Thoracic aorta (tissue), 2 donors: ENCODE measurements at places on chromosomes 12 and 14.
A peak's percentile ranks its signal among the peaks of the same experiment; 100 is the strongest.

- no peak for DNase-seq
Observed at GRCh38 chr12:6946033-6946919, 2.5 kb downstream of the C12orf57 start.

GRCh38 chr14:67650151-67650550, 24.3 kb downstream of the VTI1B start:
- DNase-seq: no peak

GRCh38 chr12:51886021-51886710, 1.7 kb upstream of the ANKRD33 start:
- DNase-seq: peak; percentile 41

DNA sequence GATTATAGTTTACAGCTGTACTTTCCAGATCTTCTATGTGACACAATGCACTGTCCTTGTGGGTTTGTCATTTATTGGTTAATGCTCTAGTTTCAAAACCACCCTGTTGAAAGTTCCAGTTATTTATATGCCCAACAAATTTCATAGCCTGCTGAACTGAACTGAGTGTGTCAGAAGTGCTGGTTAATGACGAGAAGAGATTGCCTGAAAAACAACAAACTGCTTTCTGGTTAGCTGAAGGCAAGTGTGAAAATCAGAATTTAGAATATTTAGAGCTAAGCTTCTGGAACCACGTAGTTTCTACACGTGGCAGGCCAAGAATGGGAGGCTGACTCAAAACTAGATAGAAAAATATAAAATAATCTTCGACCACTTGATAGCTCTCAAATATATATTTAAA, 19.1 kb upstream of the RIN3 start:
- DNase-seq: no peak

DNA sequence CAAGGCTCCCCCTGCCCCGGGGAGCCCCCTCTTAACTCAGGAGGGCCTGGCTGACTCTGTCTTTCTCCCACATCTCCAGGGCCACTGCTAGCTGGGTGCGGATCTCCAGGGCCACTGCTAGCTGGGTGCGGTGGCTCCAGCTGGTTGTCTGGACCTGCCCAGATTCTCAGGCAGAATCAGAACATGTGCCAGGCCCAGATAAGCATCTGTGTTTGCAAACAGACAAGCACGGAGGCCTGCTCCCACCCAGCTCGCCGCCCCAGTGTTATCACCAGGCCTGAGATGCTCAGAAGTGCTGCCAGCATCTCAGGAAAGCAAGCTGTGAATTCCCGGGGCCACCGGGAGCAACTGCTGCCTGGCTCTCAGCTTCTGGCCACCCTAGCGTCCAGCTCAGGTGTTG, 98.4 kb upstream of the FZD10 start:
- DNase-seq: no peak

- DNase-seq: no peak
Observed at GRCh38 chr14:36656687-36657398, 4.8 kb upstream of the PAX9 start.

GRCh38 chr12:89456565-89456964, 68.0 kb downstream of the GALNT4 start:
- no peak for DNase-seq

DNA sequence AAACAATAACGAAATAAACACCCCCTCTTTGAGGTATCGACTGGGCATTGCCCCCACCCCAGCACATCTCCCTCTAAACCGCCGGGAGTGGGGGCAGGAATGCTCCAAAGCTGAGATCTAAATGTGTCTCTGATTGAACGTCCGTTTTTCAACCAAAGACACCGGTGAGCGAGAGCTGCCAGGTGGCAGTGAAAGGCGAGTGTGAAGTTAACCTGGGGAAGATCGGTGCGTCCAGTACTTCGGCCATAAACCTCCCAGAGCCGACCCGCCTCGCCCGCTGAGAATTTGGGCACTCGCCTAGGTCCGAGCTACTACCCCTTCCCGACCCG, 625 bp downstream of the ANGEL1 start:
- DNase-seq: no peak

DNA sequence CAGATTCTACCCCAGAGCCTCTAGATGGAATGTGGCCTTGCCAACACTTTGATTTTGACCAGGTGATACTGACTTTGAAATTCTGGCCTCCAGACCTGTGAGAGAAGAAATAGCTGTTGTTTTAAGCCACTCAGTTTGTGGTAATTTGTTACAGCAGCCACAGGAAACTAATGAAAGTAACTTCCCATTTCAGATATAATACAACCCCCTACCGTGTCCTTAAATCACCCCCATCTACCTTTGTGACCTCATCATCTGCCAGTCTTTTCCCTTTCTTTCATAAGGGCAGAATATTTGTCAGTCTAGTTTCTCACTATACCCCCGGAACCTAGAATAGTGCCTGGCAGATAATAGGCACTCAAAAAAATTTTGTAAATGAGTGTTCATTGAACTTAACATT, 39.6 kb downstream of the PPP4R4 start:
- DNase-seq: no peak

- no peak for DNase-seq
Observed at GRCh38 chr12:121205491-121205890, 4.4 kb upstream of the P2RX4 start.

DNA sequence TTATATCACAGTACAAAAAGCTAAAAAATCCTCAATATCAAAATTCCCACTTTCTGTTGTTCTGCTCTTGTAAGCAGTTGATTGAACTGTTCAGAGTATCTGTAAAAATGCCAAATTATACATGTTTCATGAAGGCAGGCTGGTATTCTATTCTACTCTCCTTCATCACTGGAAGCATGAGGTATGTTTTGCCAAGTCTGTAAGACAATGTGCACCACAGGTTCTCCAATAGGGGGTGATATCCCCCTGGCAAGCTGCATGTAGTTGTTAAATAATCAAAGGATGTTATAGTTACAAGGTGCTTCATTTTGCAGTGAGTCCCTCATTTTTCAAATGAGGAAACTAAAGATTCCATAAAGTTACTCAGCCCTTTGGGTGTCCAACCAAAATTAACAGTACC, 15.1 kb upstream of the NEK9 start:
- DNase-seq: no peak

- no peak for DNase-seq
Observed at GRCh38 chr14:105591052-105591451, 64.7 kb downstream of the TMEM121 start.

DNA sequence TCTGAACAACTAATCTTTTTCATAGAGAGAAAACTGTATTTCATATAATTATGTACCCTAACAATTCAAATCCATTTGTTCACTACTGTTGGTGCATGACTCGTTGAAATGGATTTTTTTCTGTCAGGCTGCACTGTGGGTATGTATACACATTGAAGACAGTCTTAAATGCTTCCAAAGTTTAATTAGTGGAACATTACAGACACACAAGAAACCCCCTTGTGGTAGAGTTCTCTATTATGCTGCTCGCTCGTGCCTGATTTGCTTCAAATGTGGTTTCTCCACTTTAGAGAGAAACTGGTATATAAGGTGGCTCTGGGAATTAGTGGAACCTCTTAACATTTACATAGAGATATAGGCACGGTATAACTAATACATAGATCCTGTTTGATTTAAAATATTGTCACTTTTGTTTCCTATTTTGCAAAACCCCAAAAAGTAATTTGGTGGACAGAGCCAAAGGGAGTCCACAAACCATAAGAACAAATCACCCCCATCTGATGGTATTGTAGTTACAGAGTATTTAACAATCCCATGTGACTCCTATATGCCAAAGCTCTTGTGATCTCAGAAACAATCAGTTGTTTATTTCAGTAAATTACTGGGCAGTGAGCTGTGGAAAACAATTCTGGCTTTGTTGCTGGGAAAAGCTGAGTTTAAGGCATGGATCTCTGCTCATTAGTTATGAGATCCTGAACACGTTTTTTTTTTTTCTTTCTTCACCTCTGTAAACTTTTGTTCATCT, 159.5 kb downstream of the BRMS1L start:
- DNase-seq: no peak

GRCh38 chr12:131223171-131223761, 269.6 kb downstream of the ADGRD1 start:
- no peak for DNase-seq

- no peak for DNase-seq
Observed at GRCh38 chr12:121355818-121356217, 3.6 kb upstream of the ANAPC5 start.

- no peak for DNase-seq
Observed at GRCh38 chr14:59295951-59296350, 107.5 kb downstream of the DAAM1 start.

GRCh38 chr14:60093080-60093479, 1.4 kb downstream of the PCNX4 start:
- no peak for DNase-seq

GRCh38 chr14:77027538-77028383, 747 bp downstream of the IRF2BPL start:
- DNase-seq: no peak

DNA sequence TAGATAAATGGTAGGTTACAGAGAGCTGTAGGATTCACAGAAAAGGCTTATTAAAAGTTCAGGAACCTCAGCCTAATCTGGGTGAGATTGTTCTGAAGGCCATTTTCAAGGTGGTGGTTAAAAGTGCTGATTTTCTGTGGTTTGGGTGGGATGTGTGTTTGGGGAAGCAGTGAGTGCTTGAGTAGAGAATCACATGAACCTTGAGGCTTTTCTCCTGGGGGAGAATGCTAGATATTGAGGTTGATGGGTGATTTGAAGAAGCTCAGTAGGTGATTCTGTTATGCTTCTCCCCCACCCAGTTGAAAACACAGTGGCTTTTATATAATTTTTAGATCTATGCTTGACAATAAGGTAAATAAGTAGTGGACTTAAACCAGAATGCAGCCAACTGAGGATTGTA, 420.9 kb downstream of the PCNX1 start:
- no peak for DNase-seq

DNA sequence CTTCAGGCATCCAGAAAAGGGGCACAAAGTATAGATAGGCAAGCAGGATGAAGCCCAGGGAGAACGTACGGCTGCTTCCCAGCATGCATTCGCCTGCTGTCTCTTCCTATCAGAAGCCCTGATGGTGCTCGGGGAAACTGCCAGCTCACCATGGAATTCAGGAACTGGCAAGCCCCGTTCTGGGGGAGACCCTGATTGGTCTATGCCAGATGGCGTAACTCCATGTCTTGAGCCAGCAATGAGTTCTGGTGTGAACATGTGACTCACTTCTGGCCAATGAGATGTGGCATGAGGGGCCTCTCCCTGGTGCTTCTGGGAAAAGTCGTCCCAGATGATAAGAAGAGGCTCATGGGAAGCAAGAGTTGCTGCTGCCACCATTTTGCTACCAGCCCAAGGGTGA, 270.8 kb downstream of the BCL11B start:
- DNase-seq: no peak

- DNase-seq: no peak
Observed at GRCh38 chr12:65025136-65025535, 96.0 kb downstream of the WIF1 start.

DNA sequence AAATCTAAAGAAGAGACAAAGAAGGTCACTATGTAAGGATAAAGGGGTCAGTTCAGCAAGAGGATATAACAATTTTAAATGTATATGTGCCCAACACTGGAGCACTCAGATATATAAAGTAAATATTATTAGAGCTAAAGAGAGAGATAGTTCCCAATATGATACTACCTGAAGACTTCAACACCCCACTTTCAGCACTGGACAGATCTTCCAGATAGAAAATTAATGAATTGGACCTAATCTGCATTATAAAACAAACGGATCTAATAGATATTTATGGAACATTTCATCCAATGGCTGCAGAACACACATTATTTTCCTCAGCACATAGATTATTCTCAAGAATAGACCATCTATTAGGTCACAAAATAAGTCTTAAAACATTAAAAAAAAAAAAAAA, 24.1 kb upstream of the SRGAP1 start:
- DNase-seq: no peak

GRCh38 chr12:59182658-59183455, 262.6 kb upstream of the LRIG3 start:
- no peak for DNase-seq

GRCh38 chr14:105739331-105740102, 213.1 kb downstream of the TMEM121 start:
- no peak for DNase-seq

DNA sequence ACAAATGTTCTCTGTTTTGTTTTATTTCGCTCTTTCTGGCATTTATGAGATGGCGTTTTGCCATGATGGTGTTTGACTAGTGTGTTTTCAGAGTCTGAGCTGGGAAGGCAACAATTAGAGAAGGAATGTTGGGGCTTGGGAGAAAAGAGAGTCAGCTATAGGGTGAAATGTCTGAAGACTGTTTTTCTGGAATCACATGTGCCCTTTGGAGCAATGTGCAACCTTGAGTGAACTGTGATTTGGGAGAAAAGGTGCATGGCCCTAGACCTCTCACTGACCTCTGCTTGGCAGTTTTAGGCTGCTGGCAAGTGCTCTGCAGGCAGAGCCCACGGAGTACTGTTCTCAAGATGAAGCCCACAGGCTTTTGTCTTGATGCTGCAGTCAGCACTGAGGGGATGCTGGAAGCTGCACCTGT, 379.9 kb upstream of the PDE3A start:
- no peak for DNase-seq

DNA sequence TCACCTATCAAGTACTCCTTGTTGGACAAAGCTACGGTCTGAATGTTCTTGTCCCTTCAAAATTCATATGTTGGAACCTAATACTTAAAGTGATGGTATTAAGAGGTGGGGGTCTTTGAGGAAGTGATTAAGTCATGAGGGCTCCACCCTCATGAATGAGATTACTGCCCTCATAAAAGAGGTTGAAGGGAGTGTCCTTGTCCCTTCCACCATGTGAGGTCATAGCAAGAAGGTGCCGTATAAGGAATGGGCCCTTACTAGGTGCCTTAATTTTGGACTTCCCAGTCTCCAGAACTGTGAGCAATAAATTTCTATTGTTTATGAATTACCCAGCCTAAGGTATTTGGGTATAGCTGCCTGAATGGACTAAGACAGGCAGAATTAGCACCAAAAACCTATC, 191.1 kb upstream of the NUDT4 start:
- no peak for DNase-seq

DNA sequence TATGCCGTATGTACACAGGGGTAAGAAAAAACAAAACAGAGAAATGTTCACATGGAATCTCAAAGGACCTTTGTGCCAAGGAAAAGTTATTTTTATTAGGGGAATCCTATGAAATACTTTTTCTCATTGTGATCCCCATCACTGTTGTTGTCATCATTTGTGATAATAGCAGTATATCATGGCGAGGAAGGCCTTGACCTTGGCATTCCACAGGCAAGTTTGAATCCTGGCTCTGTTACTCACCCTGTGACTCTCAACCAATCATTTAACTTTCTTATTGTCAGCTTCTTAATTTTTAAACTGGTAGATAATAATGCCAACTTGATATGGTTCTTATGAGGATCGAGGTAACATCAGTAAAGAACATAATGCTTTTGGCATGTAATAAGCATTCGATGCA, 142.2 kb upstream of the DDHD1 start:
- no peak for DNase-seq

DNA sequence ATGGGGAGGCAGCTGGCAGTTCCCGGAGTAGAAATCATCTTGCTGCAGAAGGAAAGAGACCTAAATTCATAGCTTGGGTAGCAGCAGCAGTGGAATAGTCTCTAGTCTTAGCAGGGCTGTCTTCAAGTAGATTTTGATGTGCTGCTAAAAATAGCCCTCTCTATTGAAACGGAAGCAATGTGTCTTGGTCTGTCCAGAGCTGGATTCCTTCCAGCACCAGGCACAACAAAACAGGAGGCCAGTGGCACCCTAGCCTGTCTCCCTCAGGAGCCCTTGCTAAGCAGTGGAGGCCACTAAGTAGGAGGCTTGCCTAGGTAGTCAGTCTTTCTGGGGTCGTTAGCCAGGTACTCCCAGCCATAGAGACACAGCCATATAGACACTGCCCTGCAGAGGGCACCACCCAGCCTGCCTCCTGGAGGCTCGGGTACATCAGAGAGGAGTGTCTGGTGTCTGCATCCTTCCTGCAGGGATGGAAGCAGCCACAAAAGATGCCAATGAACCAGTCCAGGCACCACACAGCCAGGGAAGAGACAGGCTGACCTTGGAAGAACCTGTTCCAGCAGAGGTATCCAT, 97.5 kb downstream of the CRACR2A start:
- no peak for DNase-seq
